Natural killer cell (primary cell): ENCODE measurements at places on chromosomes 13 and 19. TPM values are rescaled to one million over a fixed set of nuclear protein-coding genes. Genes with fewer than 3 reads are reported as not detected.

DNA sequence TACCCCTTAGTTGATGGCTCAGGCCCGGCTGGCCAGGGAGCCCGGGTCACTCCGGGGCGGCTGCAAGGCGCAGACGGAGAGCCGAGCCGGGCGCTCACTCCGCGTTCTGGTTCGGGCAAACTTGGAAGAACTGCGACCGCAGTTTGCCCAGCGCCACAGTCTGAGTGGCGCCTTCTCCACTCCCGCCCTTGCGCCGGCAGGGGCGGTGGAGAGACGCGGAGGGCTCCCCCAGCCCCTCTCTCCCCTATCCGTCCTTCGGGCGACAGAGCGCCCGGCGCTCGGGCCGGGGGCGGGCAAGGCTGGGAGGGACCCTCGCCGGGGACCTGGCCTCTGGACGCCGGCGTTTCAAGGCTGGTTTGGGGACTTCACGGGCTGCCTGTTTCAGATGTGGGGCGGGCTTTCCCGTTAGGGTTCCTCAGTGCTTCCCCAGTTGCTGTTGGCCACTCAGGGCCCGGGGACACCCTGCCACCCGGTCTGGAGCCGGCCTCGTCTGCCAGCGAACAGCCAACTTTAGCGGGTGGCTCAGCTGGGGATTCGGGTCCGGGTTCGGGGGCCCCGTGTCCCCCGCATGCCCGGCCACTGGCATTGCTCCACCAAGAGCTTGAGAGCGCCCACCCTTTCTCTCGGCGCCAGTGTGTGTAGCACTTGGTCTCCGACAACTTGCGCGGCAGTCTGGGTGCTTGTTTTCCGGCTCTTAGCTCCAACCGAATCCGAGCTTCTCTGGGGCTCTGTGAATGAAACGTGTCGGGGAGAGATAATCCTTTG lies 1.5 kb downstream of the GPC6 start:
- no peak for DNase-seq

GRCh38 chr13:76552041-76552772 lies 334.0 kb downstream of the KCTD12 start:
- DNase-seq = no peak

GRCh38 chr13:25699600-25699999 lies 327.8 kb downstream of the ATP8A2 start:
- no peak for DNase-seq

GRCh38 chr13:64817691-64818090 lies 2412.4 kb downstream of the PCDH9 start:
- no peak for DNase-seq

GRCh38 chr19:4369888-4370260 lies 26.5 kb downstream of the MPND start:
- peak; percentile 69 for DNase-seq

- DNase-seq = no peak
Measured at GRCh38 chr13:98976941-98977340, 923 bp downstream of the DOCK9 start.

GRCh38 chr19:40312533-40312932 lies 27.4 kb upstream of the AKT2 start:
- DNase-seq = no peak

Gene PLVAP
- total RNA-seq = 0.53 TPM
